ENCODE measurements at places on chromosomes 4 and X. TPM values are rescaled to one million over a fixed set of nuclear protein-coding genes. Genes with fewer than 3 reads are reported as not detected.

GRCh38 chrX:83829874-83830273, 31.1 kb upstream of the CYLC1 start:
- no peak for DNase-seq

- DNase-seq = no peak
Measured at GRCh38 chr4:59537246-59537886, 1662.8 kb upstream of the ADGRL3 start.

DNA sequence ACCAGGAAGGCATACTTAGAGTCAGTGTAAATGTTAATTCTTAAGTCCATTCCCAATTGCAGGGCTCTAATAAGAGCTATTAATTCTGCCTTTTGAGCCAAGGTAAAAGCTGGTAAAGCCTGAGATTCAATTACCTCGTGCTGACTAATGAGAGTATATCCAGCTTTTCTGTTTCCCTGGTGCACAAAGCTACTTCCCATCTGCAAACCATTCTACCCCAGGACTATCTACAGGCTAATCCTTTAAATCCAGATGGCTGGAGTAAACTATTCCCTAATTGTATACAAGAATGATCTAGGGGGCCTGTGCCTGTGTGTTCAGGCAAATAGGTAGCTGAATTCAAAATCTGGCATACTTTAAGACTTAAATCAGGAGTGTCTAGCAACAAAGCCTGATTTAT, 365.0 kb downstream of the GPM6A start:
- DNase-seq = no peak

- DNase-seq = no peak
Measured at GRCh38 chrX:136431625-136432024, 56.1 kb upstream of the BRS3 start.

- no peak for DNase-seq
Measured at GRCh38 chr4:37767546-37767945, 58.9 kb upstream of the PGM2 start.

- DNase-seq = no peak
Measured at GRCh38 chr4:42070463-42070862, 80.1 kb downstream of the SLC30A9 start.

Gene MAP9
- total RNA-seq = 13.8 TPM

Gene LRCH2
- not detected for total RNA-seq

Gene NLRP2B
- total RNA-seq = not detected

All from OCI-LY7 (cell line).